NCI-H526 treated with DMSO at 0.1 percent for 48 hours (cell line): ENCODE measurements at places on chromosomes 12 and 14.

DNA sequence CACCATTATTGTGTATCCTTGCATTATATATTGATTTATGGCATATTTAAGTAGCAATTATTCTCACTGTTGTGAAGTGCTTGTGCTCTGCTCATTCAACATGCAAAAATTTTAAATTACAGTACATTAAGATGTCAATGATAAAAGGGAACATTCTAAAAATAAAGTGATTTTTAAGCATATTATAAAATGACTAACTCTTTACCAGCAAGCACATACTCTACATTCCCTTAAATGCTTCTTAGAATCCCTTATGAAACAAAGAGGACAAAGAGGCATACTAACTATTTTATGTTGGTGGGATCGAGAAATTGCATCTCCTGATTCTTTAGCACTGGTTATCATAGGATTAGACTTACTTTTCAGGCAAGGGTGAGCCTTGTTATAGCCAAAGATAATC lies 46.6 kb upstream of the ZDHHC17 start:
- no peak for DNase-seq

DNA sequence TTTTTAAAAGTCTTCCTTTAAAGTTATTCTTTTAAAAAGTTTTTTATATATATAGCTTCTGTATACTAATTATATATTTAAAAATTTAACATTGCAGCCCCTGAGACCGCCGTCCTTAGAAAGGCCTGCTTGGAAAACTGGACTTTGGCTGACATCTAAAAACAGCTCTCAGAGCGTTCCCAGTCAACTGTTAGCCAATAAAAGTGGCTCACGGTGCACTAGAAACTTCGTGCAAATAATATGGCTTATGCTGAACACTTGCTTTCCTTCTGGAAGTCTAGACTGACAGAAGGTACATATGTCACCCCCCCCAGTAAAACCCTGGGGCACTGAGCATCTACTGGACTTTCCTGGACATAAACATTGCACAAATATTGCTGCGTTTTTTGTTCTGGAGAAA lies 115.0 kb downstream of the KIF21A start:
- DNase-seq = no peak

DNA sequence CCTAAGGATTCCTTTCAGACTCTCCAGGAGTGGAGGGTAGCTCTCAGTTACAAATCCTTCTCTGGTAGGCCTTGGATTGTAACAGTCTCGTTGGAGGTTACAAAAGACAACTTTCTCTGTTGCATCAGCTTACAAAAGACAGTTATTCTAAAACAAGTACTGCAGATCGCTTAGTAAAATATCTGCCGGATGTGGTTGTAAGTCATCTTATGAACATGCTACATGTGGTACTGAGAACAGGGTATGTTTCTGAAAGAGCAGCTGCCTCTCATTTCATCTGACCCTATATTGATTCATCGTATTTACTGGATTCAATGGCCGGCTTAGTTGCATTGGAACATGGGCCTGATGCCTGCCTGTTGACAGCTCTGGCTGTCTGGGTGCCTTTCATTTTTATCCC lies 157.4 kb downstream of the PTCSC3 start:
- no peak for DNase-seq

GRCh38 chr12:80320121-80320678 lies 123.8 kb upstream of the PTPRQ start:
- no peak for DNase-seq

- DNase-seq = no peak
These were observed 778 bp downstream of the SLC8B1 start for GRCh38 chr12:113333877-113334785.

DNA sequence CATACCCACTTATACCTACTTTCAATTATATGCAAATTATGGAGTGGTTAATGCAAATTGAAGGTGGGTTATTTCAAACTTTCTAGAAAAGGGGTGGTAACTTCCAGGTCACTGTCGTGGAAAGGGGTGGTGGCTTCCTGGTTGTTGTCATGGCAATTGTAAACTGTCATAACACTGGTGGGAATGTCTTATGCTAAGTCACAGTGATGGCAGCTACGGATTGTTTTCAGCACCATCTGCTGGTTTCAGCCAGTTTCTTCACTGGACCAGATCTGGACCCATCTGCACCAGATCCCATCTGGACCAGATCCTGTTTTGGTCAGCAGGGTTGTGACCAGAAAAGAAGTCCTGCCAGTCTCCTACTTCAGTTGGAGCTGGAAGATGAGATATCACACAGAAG lies 1469.3 kb downstream of the AACS start:
- no peak for DNase-seq
